ENCODE measurements at places on chromosomes 4 and X.

- DNase-seq: no peak
These were observed 344.1 kb upstream of the GATB start for GRCh38 chr4:152104901-152105357.

GRCh38 chrX:101485212-101485949, at the start of gene ARMCX4:
TSS of gene ARMCX4 (plus strand) at chrX:101485456. CDS start at chrX:101488590, 3,134 bp downstream.
- peak; percentile 60 for DNase-seq

DNA sequence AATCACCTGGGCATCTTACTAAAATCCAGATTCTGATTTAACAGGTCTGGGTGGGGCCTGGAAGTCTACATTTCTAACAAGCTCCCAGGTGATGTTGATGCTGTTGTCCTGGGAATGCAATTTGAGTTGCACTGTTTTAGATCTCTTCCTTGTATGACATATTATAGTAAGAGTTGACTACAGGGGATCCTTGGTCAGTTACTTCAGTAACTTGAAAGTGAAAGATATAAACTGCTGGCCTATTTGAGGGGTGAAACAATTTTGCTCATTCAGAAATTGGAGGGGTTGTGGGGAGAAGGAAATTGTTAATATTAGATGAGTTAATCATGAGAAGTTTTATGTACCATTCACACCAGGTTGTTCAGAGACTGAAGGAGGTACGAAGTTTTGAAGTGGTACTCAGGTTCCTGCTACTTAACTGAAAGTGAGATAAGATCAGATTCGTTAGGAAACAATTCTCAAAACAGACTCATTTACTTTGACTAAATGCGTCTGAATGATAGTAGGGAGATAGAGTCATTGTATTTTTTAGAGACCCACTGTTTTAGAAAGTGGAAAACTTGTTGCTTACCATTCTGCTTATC, 12.5 kb downstream of the SH2D1A start:
- no peak for DNase-seq

GRCh38 chrX:84893897-84894296, 109.8 kb upstream of the APOOL start:
- DNase-seq: no peak

DNA sequence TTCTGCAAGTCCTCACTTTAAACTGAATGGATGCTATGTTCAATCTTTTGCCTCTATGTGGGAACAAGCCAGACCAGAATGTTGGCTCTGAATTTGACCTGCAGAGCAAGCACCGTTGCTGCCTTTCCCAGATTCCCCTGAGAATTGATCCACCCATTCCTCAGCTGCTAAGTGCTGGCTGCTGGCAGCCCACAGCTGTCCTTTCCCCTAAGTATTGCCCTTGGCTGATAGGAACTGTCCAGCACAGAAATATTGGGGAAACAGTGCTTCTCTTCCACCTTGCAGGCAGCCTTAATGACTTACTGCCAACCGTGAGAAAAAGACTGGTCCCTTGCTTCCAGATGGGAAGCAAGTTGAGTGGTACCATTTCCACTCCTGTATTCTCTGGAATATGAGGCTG, 475.9 kb downstream of the PDHA2 start:
- no peak for DNase-seq

DNA sequence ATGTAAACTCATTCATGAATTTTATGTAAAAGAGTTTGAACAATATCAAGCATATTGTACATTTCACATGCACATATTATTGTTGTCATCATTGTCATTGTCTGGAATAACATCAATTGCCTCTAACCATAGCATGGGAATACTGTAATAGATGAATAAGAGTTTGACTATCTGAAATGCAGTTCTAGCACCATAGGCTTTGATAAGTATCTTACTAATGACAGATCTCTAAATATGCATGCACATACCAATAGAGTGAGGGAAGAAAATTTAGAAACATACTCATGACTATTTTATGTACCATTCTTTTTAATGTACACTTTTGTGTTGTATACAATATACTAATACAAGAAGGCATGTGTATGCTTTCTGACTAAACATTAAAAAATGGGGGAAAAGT, 161.6 kb upstream of the SPRY1 start:
- peak; percentile 76 for DNase-seq

GRCh38 chrX:18888281-18888680, 95.6 kb downstream of the PHKA2 start:
- no peak for DNase-seq

- DNase-seq: peak; percentile 47
These were observed 90.6 kb downstream of the MID1IP1 start for GRCh38 chrX:38891641-38892413.

GRCh38 chr4:128649161-128649560, 160.3 kb upstream of the JADE1 start:
- DNase-seq: no peak

GRCh38 chr4:37516057-37516775, 170.0 kb downstream of the RELL1 start:
- peak; percentile 59 for DNase-seq

DNA sequence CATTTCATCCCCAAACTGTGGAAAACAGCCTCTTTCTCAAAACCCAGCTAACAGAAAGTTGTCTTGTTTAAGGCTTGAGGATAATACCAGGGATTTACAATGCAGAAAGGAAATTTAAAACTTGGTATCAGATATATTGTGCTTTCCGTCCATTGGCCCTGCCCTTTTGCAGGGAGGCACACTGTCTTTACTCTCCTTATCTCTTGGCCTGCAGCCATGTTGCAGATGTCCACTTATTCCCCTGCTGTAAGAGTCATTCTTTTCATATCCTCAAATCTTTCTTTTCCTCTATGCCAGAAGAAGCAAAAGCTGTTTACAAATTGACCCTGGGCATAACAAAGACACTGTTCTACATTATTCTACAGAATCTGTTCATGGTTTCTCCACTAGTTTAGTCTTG, 75.6 kb upstream of the DYNLT3 start:
- DNase-seq: no peak

GRCh38 chr4:168647646-168648375, 151.0 kb downstream of the PALLD start:
- peak; percentile 47 for DNase-seq

DNA sequence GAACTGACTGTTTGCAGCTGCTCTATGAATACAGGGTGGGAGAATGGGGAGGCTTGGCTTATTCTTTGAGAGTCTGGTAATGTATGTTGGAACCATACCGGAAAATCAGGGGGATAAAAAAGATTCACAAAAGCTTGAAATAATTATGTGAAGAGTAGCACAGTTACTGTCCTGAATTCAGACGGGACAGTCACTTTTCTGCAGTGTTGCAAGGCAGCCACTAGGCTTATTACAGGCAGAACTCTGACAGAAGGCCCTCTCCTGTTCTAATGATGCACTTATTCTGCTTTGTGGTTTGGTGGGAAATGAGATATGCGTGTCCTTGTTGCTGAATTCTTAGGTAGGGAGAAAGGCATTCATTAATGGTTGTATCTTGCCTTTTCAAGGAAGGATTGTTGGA, 37.2 kb downstream of the GUCY1B1 start:
- peak; percentile 54 for DNase-seq

DNA sequence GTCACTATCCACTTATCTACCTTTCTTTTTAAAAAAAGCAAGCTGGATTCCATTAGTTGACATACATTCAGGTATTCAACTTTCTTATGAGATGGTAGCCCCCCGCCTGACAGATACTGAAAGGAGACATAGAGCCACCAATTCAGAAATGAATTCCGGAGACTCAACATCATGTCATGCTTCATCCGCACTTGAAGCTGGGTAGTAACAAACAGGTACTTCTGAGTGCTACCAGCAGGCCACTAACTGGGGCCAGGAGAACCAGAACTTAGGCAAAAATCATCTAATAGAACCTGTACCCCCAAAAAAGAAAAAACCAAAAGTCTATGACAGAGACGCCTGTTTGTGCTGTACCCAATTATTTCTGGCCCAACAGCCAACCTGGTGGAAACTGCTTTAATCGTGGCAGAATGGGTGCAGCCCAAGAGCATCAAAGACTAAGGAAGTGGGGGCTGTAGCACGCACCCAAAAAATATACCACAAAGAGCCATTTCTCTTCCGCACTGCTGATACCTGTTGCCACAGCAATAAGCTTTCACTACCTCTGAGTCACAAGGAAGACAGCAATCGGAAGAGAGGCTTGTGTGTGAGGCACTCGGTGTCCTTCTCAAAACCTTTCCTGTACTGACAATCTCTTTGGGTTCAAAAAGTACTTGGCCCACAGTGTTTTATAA, 84.8 kb downstream of the AFAP1 start:
- no peak for DNase-seq

- DNase-seq: peak; percentile 81
These were observed 22.0 kb upstream of the VEGFC start for GRCh38 chr4:176814770-176815169.

DNA sequence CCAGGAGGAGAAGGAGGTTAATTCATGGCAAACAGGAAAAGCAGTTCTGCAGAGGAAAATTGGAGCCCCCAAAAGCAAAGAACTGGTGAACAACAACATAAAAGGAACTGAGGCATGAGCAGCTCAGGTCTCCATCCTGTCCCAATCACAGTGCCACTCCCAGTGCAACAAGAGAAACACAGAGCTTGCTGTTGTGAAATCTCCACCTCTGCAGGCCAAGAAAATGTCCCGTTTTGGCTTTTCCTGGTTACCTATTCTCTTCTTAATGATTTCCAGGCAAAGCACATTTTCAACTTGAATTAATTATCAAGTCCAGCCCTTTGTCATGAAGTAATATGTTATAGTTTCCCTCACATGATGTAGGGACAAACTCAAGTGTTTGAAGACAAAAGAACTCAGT, 778 bp downstream of the C1QTNF7 start:
- no peak for DNase-seq

GRCh38 chrX:41110801-41111625, 25.8 kb downstream of the USP9X start:
- DNase-seq: peak; percentile 11

DNA sequence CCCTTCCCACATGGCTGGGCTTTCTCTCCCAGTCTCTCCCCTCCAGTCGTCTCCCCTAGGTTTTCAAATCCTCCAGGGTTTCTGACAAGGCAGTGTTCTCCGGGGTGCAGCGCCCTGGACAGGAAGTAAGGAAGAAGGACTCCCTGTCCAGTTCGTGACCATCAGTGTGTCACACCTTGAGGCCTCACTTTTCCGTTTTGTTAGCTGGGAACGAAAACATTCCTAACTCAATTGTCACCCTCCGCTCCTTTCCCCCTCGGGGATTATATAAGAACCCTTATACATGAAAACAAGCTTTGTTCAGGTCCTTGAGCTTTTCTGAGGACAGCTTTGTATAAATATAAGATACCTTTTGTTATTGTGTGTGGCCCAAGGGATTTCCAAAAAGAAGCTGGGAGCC, 92.1 kb downstream of the KDR start:
- DNase-seq: no peak

DNA sequence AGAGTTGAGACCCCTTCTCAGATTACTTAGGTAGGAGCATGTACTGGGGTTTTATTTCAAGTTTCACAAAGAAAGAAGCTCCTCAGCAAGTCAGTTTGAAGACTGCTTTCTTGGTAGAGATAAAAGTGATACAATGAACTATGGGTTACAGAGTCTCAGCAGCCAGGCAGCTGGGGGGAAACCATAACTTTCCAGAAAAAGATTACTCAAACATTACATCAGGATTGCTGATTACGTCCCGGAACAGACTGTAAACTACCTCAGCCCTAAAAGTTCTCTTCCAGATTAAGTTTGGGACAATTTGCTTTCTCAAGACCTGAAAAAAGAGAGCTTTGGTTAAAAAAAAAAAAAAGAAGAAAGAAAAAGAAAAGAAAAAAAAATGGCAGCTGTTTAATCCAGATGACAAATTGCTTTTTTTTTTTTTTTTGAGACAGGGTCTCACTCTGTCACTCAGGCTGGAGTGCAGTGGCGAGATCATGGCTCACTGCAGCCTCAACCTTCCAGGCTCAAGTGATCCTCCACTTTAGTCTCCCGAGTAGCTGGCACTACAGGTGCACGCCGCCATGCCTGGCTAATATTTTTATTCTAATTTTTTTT, 16.6 kb downstream of the SAT1 start:
- DNase-seq: peak; percentile 25

GRCh38 chrX:10377427-10377826, 220.7 kb downstream of the CLCN4 start:
- no peak for DNase-seq

DNA sequence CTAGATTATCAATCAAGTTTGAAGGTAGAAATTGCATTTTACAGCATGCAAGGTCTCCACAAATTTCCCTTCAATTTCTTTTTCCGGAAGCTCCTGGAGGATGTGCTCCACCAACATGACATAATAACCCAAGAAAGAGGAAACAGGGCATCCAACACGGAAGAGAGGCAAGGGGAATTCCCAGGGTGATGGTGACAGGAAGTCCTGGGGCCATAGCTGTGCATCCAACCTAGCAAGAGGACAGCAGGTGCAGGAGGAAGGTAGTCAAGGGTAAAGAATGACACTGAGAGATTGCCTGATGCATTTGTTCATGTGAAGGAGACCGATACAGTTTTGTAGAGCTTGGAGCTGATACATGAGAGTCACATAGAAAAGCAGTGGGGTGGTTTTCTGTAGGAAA, 115.7 kb upstream of the LSM6 start:
- DNase-seq: no peak

- DNase-seq: peak; percentile 62
These were observed 21.8 kb upstream of the CSF2RA start for GRCh38 chrX:1246816-1247215.

GRCh38 chr4:1759818-1760223, 33.3 kb upstream of the FGFR3 start:
- no peak for DNase-seq

DNA sequence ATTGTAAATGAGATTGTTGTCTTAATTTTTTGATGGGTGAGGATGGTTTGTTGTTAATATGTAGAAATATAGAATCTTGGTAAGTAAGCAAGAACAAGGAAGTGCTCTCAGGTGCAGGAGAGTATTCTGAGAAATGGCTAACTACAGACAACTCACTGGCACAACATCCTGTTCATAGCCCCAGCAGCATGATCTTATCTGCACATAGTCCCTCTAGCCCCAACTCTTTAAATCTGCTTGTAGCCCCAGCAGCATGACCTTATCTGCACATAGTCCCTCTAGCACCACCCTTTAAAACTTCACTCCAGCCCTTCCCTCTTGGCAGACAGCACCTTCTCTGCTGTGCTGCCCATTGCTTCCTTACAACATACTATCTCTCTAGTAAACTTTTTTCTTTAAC, 1957.1 kb upstream of the ADGRL3 start:
- DNase-seq: no peak
